Astrocyte (in vitro differentiated cells and primary cell): ENCODE measurements at places on chromosomes 1 and 21. TPM values are rescaled to one million over a fixed set of nuclear protein-coding genes. Genes with fewer than 3 reads are reported as not detected.

GRCh38 chr1:225881959-225882693, at the start of gene TMEM63A:
TMEM63A (minus strand) TSS chr1:225882380; CDS start chr1:225877580, 4,800 bp downstream.
- peak; percentile 58 for DNase-seq

DNA sequence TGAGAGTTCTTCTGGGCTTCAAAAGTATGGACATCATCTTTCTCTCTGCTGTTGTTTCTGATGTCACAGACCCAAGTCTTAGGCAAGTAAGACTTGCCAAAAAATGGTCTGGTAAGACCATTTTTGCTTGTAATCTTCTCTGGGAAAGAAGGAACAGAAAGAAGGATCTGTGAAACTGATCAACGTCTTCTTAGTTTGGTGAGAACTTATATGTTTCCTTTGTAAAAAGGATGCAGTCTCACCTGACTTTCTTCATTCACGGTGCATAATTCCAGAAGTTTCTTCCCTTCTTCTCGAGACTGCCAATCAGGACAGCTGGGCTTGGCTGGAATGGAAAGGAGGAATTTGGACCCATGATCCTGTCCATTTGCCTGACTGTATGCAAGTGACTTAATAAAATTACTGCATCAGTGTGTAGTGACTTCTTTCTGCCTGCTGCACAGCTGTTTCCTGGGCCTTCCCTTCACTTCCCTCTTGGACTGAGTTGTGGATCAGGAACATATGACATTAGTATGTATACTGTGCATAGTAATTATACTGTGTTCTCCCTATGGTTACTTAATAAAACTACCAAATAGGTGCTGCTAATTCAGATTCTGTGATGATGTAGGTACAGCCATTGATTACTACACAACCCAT, 7.6 kb upstream of the DENND1B start:
- DNase-seq: no peak

CBR3 gene
- total RNA-seq: 2.3 and 2.8 TPM in 2 replicates

DNA sequence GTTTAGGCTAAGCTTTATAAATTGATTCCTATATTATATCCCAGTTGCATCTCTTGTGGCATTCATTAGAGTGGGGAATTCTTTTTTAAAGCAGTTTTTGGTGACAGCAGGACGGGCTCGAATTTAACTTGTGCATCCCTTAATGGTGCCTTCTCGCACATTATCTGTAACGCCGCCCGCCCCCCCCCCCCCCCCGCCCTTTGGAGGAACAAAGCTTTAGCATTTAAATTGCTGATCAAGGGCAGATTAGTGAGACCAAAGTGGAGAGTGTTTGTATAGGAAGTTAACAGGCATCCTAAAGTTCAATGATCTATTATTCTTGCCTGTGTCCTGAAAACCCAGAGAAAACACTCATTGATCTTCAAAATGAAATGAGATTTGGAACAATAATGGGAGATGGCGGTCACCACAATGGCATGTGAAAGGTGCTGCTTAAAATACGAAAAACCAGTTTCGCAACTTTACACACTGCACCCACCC, 2.2 kb downstream of the LMO4 start:
- DNase-seq: no peak

SELE gene
- total RNA-seq: not detected in 2 replicates

LHX8 gene
- 0.48 and 0.52 TPM in 2 replicates for total RNA-seq

GRCh38 chr1:167310732-167311131, 90.0 kb downstream of the POU2F1 start:
- no peak for DNase-seq

DNA sequence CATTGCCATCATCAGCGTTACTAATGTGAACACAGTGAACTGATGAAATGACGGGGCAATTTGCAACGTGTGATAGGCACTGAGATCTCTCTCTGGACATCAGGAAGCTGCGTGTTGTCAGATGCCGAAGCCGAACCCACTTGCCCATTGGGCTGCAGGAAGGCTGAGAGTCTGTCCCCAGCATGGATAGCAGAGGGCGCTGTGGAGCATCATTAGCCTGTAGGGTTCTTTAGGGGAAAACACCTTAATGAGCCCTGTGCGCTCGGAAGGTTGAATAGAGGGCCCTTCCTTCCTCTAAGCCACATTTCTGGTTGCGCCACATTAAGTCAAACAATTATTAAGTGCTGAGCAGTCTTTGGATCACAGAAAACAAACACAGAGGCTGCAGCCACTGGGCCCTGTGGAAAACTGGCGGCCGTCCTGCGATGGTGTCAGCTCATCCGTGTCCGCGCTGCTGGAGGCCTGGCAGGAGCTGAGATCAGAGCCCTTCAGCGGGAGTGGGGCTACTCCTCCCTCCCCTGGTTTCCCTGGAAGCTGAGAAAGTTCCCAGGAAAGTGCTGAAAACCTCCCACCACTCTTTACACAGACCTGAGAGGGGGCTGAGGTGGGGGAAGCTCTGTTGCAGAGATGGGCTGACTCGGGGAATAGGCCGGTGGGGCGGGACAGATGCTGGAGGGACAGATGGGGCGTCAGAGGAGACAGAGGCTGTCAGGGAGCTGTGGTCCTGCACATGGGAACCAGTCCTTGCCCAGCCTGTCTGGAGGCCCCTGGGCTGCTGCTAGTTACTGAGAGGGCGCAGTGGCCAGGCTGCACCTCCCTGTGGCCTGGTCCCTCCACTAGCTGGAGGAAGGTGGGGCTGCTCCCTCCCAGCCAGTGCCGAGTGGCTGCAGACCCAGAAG, 12.7 kb downstream of the TFF2 start:
- peak; percentile 9 for DNase-seq

DNA sequence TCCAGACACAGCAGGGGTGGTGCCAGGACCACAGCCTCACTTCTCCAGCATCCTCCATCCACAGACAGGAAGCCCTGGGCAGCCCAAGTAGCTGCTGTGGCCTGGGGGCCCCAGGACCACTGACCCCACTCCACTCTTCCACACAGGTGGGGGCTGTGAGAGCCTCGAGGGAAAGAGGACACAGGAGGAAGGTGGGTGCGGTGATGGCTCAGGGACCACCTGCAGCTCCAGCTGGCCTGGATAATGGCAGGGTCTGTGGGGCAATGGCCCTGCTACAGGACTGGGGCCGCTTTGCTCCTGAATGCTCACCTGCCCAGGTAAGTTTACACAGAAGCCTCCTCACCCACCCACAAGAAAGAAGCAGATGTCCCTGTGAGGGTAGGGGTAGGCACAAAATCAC, 18.3 kb upstream of the PRSS38 start:
- no peak for DNase-seq

GRCh38 chr1:226082959-226083301, 20.4 kb downstream of the H3-3A start:
- DNase-seq: peak; percentile 16

GRCh38 chr1:78145105-78145580, 99.4 kb downstream of the GIPC2 start:
- DNase-seq: peak; percentile 61

- DNase-seq: no peak
Measured at GRCh38 chr1:234106032-234106431, 201.6 kb downstream of the SLC35F3 start.

FAM43B gene
- total RNA-seq: 0.22 and 0.27 TPM in 2 replicates

DNA sequence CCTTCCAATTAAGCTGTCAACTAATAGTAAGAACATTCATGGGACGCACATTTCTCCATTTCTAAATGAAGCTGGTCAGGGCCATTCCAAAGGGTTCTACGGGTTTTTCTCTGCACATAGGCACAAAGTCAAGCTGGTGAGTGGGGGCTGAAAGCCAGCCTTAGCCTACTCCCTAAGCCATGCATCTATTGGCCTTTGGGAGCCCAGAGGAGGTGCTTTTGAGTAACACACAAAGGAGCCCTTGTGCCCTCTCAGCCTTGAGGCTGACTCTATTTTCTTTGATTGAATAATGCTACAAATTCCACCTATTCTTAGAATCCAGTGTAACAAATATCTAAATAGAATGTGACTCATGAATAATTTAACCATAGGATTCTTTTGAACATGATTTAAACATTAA, 73.6 kb downstream of the RGS13 start:
- DNase-seq: peak; percentile 28

GRCh38 chr1:31750858-31751510, 13.2 kb downstream of the ADGRB2 start:
- peak; percentile 83 for DNase-seq

DNA sequence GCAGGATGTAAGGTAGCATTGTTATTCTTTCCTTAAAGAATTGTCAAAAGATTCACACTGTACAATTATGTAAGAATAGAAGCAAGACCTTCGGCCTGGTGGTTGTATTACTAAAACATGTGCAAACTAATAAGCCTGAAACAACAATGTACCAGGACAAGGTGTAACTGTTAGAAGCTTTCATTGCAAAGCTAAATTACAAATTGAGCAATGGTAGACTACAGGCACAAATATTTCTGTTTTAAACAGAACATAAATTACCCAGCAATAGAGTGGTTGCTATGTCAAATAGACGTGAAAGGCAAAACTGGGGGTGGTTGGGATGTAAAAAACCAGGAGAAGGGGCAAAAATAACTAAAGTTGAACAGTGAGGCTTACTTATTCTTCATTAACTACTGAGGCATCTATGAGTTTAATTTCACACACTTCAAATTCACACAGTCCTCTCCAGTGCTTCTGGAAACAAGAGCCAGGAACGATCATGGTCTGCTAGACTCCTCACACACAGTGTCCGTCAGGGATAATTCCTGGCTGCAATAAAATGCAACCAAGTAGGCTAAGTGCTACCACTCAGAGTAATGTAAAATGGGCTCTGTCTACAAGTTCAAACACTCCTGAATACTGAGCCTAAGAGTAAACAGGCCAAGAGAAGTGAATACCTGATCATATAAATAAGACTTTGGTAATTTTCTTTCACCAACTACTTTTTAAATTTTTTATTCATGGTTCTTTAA, 39.3 kb upstream of the C1orf198 start:
- no peak for DNase-seq
